ENCODE measurements at places on chromosomes 7 and 10.

GRCh38 chr7:45350896-45351295 is 193.3 kb downstream of the RAMP3 start:
- DNase-seq = no peak

DNA sequence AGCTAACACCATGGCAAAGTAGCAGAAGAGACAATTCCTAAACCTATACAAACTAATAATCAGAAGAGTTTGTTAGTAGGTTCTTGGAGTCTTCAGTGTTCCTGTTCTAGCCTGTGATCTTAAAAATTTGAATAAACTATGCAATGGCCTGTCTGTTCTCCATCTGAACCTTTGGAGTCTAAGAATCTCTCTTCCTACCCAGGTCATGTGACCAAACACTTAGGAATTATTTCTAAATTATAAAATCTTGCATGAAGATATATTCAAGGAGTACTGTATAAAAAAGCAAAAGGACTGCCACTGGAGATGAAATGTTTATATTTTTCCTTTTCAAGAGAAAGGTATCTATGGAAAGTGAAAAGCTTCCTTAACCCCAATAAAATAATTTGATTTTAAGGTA is 2.4 kb downstream of the MKI67 start:
- DNase-seq = no peak

DNA sequence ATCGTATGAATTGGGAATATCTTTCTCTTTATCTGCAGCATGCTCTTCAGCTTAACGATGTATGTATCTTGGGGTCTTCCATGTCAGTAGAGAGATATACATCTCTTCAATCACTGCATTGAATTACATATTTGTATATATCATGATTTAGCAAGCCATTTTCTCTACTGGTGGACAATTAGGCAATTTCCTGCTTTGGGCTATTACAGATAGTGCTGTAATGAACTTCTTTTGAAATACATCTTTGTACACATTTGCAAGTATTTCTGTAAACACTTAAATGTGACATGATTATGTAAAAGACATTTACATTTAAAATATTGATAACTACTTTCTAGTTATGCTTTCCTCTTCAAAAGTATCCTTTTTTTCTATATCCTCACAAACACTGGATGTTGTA is 199.0 kb downstream of the PPP1R9A start:
- no peak for DNase-seq

DNA sequence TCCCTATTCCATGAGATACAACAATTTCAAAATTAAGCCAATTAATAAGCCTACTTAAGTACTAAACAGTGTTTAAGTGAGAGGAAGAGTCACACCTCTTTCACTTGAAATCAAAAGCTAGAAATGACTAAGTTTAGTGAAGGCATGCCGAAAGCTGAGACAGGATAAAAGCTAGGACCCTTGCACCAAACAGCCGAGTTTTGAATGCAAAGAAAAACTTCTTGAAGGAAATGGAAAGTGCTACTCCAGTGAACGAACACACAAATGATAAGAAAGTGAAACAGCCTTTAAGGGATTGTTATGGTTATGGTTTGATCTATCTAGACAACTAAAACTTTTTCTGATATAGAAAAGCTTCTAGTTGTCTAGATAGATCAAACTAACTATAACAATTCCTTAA is 135.4 kb upstream of the KMT2E start:
- DNase-seq = no peak

DNA sequence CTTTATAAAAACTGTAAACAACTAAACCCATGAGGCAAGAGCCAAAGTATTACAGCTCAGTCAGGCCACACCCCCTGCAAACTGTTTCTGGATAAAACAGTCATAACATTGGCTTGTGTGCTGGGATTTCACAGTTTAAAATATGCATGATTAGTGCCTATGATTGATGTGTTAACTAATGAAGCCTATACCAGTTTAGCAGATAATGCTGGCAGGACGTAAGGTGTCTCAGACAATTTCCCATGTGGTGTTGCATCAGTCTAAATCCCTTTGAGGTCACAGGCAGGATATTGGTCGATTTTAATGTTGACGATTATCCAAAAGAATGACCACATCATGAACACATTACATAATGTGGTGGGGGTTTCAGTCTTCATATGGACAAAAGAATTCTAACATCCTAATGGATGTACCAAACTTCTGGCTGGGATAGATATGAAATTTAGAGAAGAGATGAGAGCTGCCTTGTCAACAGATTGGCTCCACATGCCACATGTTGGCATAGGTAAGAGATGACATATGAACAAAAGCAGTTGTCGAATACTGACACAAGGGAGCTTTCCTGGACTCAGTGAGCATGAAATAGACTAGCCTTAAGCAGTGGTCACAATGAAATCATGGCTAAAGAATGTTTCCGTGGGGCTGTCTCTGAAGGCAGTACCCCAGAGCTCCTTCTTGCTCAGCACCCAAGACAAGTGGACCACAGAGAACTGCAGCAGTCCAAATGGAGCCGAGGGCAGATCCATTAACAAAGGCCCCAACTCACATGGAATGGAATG is 445.6 kb downstream of the GFRA1 start:
- DNase-seq = no peak
